ENCODE measurements at places on chromosomes 1 and 21.

DNA sequence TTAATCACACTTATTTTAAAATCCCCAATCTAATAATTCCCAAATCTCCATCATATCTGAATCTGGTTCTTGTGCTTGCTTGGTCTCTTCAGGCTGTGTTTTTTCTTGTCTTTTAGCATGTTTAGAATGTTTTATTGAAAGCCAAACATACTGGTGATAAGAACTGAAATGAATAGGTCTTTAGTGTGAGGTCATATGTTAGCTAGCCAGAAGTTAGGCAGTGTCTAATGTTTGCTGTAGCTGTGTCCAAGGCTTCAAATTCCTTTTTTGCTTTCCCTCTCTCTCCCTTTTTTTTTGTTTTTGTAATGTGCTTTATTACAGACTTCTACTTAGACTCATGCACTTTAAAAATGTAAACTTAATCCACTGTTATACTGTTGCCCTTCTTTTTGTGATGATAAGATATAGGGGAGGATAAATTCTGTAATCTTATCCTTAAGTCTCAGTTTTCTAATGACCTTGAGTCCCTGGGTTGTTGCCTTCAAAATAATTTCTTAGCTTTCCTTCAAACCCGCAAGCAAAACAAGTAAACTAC is 725.1 kb downstream of the BRINP3 start:
- DNase-seq, result no peak

GRCh38 chr1:185804206-185804605 is 70.0 kb downstream of the HMCN1 start:
- no peak for DNase-seq

DNA sequence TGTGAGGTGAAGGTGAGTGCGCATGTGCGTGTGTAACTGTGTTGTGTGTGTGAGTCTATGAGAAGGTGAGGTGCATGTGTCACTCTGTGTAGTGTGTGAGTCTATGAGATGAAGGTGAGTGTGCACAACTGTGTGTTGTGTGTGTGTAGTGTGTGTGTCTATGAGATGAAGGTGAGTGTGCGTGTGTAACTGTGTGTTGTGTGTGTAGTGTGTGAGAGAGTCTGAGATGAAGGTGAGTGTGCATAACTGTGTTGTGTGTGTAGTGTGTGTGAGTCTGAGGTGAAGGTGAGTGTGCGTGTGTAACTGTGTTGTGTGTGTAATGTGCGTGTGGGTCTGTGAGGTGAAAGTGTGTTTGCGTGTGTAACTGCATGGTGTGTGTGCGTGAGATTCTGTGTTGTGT is 154.0 kb downstream of the FOXD2 start:
- DNase-seq, result no peak

DNA sequence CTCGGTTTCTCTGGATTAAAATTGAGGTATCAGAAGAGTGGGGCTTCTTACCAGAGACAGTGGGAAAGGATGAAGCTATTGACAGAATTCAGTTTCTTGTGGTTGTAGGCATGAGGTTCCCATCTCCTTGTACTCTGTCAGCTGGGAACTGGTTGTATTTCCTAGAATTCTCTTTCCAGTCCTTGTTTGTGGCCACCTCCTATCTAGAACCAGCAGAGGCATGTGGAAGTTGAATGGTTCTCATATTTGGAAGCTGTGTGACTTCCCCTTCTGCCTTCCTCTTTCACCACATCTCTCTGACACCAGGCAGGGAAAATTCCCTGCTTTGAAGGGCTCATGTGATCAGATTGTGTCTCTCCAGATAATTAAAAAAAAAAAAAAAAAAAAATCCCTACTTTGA is 457.7 kb upstream of the ADAMTS5 start:
- DNase-seq, result no peak

GRCh38 chr1:226428791-226429461 is 21.0 kb upstream of the PARP1 start:
- DNase-seq, result no peak

DNA sequence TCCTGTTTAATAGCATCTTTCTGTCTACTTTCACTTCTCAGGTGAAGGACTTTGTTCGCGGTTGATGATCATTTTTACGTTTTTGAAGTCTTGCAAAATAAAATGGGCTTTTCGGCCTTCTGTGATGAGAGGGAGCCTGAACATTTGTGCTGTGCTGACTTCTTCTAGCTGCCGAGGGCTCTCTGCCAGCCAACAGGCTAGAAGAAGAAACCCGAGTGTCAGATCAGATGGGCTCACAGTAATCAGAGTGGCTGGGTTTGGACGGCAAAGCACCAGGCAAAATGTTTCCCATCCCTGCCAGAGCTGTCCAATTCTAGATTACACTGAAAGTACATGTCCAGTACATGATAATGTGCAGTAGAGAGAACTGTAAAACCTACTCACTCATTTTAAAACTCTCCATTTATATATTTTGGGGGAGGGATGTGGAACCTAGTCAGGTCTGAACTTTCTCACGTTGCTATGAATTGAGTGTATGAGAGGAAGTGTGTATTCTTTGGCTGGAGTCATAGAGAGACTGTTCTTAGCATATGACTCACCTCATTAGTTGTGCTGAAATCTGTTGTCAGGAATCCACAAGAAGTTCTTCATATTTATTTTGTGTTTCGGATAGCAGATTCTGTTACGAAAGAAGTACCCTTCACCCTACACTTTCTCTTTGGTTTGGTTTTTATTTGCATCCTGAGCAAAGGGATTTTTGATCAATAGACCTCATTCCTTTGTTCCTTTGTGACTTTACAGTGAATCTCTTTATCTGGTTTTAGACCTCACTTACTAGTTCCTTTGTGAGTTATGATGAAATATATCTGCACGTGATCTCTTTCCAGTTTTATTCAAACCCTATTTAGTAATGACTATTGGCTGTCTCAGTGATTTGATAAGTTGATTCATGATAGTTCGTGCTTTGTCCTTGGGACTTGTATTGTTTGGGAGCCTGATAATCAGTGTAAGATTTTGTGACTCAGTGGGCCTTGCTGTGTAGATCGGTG is 4.8 kb downstream of the ATP1A1 start:
- DNase-seq, result peak; percentile 77

DNA sequence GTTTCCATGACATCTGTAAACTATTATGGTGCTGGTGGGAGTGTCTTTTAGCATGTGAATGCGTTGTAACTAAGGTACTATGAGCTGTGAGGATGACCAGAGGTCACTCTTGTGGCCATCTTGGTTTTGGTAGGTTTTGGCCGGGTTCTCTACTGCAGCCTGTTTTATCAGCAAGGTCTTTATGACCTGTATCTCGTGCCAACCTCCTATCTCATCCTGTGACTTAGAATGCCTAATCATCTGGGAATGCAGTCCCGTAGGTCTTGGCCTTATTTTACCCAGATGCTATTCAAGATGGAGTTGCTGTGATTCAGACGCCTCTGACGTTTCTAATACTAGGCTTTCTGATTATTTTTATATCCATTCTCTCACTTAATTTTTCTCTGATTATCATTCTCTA is 9.4 kb downstream of the NCAM2 start:
- no peak for DNase-seq
